ENCODE measurements at places on chromosomes 5 and 9. TPM values are rescaled to one million over a fixed set of nuclear protein-coding genes. Genes with fewer than 3 reads are reported as not detected.

DNA sequence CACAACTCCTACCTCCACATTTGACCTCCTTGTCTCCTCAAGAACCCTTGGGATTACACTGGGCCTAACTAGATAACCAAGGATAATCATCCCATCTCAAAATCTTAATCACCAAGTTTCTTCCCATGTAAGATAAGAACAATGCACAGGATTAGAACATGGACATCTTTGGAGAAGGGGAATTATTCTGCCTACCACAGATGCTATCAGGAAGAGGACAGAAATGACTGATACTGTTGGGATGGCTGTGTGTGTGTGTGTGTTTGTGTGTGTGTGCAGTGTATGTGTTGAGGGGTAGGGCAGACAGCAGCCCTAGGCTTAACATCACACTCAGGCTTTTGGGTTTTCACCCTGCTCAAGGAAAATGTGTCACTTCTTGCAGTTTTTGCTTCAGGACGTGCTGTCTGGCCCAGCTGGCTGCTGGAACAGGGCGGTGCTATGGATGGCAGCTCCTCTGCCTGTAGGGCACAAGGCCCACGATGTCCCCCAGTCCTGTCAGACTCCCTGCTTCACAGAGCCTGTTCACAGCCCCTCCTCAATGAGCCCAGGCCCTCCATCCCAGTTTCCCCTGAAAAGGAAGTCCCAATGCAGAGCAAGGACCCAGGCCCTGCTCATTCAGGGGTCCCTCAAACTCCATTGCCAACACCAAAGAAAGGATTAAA, 7.7 kb downstream of the CA9 start:
- DNase-seq, result no peak

DNA sequence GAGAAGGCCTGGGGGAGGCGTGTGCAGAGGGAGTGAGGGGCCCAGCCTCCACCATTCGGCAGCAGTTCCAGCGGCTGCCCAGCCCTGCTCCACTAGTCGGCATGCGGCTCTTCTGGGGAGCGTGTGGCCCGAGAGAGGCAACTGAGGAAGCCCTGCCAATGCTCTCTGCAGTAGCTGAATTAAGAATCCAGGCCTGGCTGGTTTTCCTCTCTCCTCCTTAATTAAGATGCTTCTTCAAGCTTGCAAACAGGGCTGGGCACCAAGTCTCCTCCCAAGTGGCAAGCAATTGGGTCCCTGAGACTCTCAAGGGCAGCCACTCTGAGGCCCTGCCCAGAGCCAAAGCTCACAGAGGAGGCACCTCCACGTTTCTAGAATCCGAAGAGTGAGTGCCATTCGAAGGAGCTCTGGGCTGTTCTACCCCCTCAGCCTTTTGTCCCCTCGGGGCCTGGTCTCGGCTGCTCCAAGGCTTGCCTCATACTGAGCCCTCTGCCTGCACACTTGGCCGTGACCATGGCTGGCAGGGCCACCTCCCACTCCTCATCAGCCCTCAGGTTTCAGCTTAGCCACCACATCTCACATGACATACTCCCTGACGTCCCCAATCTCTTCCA, 75.4 kb upstream of the LRRTM2 start:
- no peak for DNase-seq

- DNase-seq, result no peak
These were observed 29.7 kb downstream of the DCAF12 start for GRCh38 chr9:34096751-34097150.

DNA sequence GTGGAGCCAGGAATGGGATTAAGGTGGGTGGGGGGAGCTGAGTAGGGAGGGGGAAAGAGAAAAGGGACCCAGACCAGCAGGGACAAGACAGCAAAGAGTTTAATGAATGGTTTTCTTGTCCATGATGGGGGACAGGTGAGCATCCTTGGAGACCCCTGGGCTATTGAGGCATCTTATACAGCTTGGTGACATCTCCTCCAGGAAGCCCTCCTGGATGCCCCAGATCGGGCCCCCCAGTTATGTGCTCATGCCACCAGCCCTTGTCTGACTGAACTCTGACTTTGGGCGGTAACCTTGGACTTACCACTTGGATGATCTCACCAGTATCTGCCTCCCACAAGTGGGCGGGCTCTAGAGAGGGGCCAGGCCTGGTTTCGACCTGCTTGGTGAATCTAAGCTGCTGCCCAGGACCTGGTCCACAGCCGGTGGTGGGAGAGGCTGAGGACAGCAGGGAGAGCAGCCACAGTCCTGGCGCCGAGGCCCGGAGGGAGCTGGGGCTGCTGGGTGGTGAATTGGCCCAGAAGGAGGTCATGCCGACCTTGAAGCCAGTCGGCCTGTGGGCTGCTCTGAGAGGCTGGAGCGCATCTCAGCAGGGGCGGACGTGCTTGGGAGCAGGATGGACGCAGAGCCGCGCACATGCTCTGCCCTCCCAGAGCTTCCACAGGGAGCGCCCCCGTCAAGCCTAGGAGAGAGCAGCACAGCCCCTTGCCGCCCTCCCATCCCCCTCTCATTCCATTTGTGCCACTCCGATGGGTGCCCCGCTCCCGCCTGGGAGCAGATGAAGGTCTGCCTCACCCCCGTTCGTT, 36.2 kb downstream of the UNC5A start:
- DNase-seq, result no peak

- DNase-seq, result no peak
These were observed 255.5 kb downstream of the PBX3 start for GRCh38 chr9:126002476-126003350.

GRCh38 chr5:175253597-175253996, 190.4 kb downstream of the DRD1 start:
- DNase-seq, result no peak

GRCh38 chr9:80932181-80932580, 757.2 kb downstream of the TLE1 start:
- no peak for DNase-seq

Gene HTR1A
- not detected for total RNA-seq

- DNase-seq, result no peak
These were observed 107.0 kb downstream of the SLC24A2 start for GRCh38 chr9:19681846-19682245.

Gene SAXO1
- total RNA-seq, result not detected

Data from activated CD4-positive, alpha-beta memory T cell treated with anti-CD3 and anti-CD28 coated beads, Interleukin-2, amount 10 ng/mL, durations not matched to agents 7 days and 5 days (primary cell).